ENCODE measurements at places on chromosomes 4 and X.

GRCh38 chrX:149681182-149681581 lies 30.7 kb upstream of the MAGEA11 start:
- no peak for DNase-seq

- DNase-seq = no peak
Measured at GRCh38 chr4:92988301-92988700, 684.5 kb downstream of the GRID2 start.

DNA sequence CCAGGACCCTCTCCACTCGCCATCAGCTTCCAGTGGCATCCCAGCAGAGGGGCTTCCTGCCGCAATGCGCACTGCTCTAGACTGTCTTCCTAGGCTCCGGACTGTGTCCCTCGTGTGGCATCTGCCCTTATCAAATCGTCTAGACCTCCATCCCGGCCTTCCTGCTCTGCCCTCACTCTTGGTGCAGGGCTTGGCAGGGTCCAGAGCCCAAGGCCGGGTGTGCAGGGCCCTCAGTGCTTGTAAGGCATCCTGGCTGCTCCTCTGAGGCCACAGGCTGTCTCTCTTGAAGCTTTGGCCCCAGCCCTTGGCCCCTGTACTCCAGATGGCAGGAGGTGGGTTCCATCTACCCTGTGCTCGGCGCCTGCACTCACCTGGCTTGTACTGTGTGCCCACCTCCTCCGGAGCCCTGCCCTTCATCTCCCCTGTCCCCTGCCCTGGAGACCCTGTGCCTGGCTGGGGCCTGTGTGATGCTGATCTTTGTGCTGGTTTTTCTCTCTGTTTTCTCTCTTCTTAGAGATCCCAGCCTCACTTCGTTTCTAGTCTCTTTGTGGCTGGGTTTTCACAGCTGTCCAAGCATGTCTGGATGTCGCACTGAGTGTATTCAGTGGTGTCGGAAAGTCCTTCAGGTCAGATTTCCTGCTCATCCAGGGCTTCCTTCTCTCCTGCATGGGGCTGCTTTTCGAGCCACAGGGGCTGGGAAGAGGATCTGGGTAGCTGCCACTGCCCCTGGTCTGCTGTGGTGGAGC lies 3.7 kb upstream of the TREX2 start:
- no peak for DNase-seq

GRCh38 chr4:132071815-132072214 lies 1077.3 kb upstream of the PCDH10 start:
- no peak for DNase-seq

- no peak for DNase-seq
Measured at GRCh38 chrX:100830143-100830542, 10.0 kb downstream of the CSTF2 start.

DNA sequence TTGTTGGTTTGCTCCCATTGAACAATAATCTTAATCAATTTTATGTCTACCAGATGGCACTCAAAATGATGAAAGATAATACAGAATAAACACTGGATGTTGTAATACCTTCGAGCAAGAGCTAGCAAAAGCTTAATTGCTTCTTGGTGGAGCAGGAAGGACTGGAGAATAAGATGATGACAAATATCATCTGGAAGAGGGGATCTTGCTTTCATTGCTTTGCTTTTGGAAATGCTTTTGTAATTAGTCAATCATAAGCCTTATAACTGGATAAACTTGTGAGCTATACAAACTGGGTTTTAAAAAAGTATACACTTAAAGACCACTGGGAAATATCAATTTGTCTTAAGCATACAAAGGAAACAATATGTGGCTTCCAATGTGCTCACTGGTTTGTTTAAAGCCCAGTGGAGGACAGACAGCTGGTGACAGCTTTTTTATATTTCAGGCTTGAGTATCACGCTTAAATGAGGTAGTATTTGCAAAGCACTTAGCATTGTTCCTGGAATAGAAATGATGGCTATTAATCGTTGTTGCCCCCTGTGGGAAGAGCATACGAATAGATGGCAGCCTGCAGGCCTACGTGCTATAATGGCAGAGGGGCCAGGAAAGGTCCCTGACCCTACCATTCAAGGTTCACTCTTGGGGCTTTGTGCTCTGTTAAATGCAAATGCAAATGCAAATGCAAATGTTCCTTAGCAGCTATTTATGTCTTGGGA lies 61.2 kb downstream of the TMEM150C start:
- no peak for DNase-seq

DNA sequence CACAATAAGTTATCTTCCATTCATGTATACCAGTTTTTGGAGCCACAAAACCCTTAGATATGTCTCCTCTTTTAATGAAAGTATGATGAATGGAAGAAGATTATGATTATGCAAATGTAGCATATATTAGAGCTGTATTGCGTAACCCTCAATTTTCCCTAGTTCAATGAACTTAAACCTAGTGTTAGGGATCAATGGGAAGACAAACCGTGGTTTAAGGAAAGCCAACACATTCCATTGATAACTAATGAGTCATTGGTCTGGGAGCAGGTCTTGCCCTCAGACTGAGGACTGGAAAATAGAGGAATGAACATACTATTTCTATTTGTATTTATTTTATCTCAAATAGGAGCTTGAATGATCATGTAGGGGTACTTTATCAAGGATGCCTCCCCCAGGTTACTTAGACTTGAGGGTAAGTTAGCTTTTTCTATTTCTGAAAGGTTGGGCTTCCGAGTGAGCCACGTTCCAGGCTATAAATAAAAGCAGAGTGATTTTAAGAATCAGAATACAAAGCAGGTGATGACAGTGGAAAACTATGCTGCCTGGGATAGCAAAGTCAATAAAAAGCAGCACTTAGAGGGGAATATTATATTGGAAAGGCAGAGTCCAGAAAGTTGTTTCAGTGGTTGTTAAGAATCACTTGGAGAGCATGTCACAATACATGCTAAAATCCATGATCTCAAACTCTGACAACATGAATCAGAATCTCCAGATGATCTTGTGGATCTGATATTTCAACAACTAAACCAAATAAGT lies 356.0 kb downstream of the ADAM29 start:
- no peak for DNase-seq

DNA sequence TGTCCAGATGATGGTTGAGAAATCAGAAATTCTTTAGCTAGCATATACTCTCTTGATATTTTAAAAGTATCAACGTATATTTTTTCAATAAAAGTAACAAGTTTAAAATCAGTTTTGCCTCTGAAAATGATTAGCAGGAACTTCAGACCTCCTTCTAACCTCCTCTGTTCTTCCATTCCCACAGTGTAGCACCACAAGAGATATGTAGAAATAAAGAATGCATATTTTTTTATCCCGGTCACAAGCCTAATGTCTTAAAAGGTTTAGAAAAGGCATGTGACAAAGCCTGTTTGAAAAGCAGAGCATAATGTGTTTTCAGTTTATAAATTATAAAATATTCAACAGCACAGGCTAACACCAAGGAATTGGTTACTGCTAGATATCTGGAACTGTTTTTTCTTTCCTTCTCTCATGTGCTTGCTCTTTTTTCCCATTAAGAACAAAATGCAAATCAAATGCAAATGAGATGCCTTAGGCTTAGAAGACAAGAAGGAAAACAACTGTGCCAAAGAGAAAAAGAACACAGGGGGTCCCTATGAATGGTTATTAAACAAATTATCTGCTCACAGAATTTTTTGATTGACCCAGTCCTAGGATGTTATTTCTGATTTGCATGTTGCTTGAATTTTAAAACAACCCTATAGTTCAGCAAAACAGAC lies 351.7 kb upstream of the FAM241A start:
- DNase-seq = no peak

GRCh38 chrX:21839334-21840192 lies at the start of gene MBTPS2:
MBTPS2 (plus strand) TSS chrX:21839617; CDS start chrX:21839735, 118 bp downstream.
- DNase-seq = peak; percentile 68

GRCh38 chr4:81030061-81030980 lies at the start of gene BMP3:
BMP3 (plus strand) TSS chr4:81030708; CDS start chr4:81031285, 577 bp downstream.
- DNase-seq = no peak

DNA sequence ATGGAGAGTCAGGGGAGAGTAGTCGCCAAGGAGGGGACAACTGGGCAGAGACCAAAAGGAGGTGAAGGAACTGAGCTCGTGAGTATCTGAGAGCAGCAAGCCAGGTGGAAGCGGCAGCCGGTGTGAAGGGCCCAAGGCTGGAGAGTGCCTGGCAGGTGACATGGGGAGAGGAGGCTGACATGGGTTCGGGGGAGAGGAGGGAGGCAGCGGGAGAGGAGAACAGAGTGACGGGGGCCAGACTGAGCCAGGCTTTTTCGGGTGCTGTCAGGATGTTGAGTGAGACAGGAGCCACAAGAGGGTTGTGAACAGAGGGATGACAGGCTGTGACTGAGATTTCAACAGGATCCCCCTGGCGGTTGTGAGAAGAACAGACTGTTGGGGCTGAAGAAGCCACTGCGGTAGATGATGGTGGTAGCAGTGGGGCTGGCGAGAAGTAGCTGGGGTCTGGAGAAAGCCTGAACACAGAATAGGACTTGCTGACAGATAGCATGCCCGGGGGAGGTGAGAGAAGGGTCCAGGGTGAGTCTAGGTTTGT lies 5.7 kb downstream of the ELK1 start:
- no peak for DNase-seq

- DNase-seq = no peak
Measured at GRCh38 chrX:109831326-109831985, 98.4 kb upstream of the ACSL4 start.

DNA sequence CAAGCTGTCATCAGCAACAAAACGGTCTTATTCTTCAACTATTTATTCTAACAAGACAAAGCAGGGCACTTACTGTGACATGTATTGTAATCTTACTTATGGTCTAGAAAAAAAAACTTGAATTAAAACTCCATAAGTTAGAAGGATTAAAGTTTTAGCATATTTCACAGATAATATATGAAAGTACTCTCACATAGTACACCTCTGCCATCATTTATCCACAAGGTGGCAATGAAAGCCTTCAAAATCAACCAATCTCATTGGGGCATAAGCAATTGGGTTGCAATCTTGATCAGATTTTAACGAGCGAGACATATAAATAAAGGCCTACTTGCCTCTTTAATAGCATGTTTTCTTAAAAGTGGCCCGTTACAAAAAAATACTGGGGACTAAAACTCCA lies 1382.9 kb downstream of the FAM133A start:
- no peak for DNase-seq

DNA sequence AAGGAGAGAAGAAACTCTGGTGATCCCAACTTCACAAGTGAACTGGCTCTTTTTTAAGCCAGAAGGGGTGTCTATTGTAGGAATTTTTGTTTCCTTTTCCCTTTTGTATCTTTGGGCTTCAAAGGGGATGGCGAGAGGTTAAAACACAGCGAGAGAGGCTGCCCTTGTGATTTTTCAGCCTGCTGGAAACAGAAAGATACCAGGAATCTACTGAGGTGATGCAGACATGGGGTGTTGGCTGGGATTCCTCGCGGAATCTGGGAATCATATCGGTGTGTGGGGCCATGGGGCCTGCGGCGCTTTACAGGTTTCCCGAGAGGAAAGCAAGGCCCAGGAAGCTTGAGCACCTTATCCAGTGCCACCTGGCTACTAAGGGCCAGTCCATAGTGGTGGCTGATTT lies 99.4 kb upstream of the STX18 start:
- no peak for DNase-seq

- DNase-seq = no peak
Measured at GRCh38 chrX:139483699-139484098, 46.8 kb upstream of the F9 start.

DNA sequence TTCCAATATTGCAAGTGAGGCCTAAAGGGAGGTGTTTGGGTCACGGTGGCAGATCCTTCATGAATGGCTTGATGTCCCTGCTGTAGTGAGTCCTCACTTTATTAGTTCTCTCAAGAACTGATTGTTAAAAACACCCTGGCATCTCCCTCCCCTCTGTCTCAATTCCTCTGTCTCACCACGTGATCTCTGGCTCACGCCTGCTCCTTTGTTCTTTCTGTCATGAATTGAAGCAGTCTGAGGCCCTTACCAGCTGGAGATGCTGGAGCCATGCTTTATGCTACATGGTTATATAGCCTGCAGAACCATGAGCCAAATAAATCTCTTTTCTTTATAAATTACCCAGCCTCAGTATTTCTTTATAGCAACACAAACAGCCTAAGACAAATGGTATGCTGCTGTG lies 980.7 kb upstream of the GRIA3 start:
- DNase-seq = no peak

GRCh38 chr4:128831531-128832242 lies 22.2 kb downstream of the JADE1 start:
- DNase-seq = no peak

DNA sequence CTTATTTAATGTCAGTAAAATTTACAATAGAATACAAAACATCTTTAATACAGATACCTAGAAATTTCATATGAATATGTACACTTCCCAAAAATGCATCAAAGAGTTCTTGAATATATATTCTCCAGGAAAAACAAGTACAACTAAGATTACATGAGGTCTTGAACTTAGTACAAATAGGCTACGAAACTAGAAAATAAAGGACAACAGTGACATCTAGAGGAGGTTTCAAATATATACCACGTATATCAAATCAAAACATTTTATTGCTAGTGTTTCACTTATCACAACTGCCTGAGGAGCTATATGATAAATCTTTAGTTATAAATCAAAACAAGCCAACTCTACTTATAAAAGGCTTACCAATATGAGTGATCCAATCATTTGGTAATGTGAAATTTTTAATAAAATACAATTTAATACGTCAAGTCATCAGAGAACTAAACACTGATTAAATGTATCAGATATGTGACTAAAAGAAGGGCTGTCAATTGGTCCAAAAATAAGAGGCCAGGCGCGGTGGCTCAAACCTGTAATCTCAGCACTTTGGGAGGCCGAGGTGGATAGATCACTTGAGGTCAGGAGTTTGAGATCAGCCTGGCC lies 36.6 kb downstream of the ANAPC10 start:
- peak; percentile 15 for DNase-seq

GRCh38 chr4:14399848-14400247 lies 602.4 kb upstream of the CPEB2 start:
- no peak for DNase-seq

DNA sequence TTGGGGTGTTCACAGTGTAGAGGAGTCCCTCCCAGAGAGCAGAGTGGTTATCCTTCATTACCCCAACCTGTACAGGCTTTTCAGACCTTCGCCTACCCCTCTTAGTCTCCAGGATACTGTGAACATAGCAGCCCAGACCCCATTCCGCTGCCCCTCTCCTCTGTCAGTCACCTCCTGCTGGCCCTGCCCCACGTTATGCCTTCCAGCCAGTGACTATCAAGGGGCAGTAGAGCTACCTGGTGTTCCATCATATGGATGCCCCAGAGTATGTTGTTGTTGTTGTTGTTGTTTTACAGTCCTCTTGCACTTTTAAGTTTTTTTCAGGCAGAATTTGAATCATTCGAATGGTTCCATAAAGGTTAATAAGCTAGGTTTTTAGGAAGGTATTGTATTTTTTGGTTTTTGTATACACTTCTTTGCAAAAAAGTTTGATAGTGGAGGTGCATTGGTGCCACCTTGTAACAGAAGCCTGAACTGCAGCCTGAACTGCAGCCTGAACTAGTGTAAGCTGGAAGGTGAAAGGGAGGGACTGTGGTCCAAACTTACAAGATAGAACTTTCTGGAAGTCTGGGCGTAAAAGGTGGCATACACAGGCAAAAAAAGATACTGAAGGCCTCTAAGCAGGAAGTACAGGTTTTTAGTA lies 101.4 kb upstream of the RAB40AL start:
- DNase-seq = no peak

- no peak for DNase-seq
Measured at GRCh38 chrX:119685225-119686066, 7.5 kb downstream of the SEPTIN6 start.

GRCh38 chr4:122980860-122981259 lies 58.5 kb upstream of the NUDT6 start:
- no peak for DNase-seq
